ENCODE measurements at places on chromosomes 12 and 14.

- DNase-seq = no peak
Observed at GRCh38 chr12:110791589-110791988, 48.9 kb upstream of the PPP1CC start.

- no peak for DNase-seq
Observed at GRCh38 chr14:52080808-52081755, 12.2 kb upstream of the NID2 start.

DNA sequence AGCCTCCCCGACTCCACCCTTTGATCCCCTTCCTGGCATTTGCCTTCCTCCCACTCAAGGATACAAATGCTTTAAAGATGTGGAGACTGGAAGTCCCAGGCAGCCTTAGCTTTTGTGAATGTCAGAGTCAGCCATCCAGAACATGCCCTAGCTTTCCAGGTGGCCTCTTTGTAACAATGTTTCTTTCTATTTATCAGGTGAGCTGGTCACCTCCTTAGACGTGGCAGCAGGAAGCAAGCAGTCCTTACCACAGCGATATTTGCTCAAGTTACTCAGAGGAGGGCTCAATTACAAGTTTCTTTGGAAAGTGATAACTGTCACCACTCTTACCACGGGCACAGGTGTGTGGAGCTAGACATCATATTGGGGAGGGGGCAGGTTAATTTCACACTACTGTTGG is 4.9 kb downstream of the GALNT6 start:
- DNase-seq = no peak

- no peak for DNase-seq
Observed at GRCh38 chr14:104499784-104500760, 79.5 kb upstream of the C14orf180 start.

DNA sequence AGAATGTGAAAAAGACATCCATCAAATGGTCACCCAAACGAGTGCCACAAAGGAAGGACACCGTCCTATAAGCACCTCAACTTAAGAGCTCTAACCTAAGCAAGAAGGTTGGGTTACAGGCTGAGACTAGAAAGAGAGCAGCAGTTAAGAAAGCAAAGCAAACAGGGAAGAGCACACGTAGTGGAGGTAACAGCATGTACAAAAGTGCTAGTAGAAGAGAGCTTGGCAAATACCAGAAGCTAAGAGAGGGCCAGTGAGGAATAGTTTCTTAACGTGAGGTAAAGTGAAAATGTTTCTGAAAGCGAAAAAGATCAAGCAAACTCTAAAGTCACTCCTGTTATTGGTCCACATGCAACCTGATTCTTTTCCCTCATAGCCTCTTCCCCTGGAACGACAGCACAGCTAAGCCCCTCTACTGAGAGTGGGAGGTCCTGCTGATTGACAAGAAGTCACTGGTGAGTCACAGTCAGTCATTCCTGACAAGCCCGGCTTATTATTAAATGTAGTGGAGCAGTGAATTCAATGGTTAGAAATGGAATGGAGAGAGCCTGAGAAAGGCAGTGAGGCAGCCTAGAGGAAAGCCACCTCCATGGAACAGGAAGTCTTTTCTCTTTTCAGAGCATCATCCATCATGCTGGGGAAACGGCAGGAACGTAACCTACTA is 204.4 kb downstream of the SLC25A21 start:
- no peak for DNase-seq

- DNase-seq = no peak
Observed at GRCh38 chr14:73829526-73830431, 21.9 kb upstream of the PTGR2 start.

DNA sequence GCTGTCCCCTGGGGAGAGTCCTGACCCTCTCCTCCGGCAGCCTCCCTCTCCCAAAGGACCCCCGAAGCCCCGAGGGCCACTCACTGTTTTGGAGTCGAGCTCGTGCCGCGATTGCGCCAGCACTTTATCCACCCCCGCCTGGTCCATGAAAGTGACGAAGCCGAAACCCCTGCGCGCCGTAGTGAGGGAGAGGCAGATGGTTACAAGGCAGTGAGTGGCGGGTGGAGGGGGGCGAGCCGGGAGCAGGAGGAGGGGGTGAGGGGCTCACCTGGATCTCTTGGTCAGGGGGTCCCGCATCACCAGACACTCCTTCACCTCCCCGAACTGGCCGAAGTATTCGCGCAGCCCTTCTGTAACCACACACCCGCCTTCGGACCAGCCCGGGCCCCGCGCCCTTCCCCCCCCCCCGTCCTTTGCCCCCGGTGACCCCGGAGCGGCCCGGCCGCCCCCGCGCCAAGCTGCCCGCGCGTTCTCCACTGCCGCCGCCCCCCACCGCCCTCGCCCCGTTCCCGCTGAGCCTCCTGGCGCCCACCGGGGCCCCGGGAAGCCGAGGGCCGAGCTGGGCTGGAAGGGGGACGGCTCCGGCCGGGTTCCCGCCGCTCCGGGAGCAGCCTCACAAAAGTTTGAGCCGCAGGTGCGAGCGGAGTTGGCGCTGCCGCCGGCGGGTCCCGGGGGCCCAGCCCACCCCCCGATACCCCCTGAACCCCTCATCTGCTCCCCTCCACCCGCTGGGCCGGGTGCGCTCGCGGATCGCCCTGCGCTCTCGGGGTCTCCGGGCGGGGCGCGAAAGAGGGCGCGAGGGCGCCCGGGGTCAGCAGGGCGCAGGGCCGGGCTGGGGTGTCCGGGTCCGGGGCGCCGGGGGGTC is 808 bp downstream of the MSI1 start:
- no peak for DNase-seq

DNA sequence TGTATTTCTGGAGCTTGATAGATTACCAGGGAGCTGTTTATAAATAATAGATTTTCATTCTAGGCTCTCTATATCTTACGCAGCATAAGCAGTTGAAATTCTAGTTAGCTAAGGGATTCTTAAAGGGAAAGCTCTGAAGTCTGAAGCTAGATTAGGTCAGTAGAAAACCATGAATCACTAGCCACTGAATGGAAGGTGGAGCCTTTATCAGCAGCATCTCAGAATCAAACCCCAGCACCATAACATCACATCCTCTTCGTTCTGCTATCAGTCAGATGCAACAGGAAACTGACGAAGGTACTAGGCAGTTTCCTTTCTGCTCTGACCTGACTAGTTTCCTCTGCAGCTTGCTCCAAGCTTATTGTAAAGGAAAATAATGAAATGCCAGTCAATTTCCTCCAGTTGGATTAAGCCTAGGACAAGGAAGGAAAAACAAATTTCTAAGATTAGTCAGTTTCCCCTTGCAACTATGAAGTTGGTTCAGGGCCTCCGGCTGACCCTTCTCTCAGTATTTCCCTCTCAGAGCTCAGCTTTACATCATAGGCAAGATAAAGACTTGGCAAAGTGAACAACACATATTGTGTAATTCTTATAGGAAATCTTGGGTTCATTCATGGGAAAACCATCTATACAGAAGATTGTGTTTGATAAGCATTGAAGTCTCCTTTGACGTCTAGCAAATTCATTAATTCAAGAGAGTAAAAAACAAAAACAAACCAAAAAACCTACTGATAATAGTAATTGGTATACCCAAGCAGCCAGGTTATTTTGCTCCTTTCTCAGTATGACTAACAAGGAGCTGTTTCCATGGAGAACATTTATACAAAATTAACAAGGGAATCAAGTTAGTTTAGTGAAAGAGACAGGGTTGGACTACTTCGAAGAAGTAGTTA is 43.4 kb upstream of the CFAP54 start:
- no peak for DNase-seq

DNA sequence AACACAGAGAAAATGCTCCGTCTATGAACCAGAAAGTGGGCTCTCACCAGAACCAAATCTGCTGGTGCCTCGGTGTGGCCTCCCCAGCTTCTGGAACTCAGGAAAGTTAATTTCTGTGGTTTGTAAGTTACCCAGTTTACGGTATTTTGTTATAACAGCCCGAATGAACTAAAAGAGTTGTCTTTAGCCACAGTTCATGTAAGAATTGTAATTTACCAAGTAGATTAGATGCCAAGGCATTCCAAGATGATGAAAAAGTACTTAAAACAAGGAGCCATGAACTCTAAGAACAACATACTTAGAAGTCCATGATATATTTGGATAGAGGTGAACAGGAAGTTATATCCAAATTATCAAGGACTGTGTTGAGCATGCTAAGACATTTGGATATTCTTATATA is 259.9 kb upstream of the GARIN6 start:
- DNase-seq = no peak

DNA sequence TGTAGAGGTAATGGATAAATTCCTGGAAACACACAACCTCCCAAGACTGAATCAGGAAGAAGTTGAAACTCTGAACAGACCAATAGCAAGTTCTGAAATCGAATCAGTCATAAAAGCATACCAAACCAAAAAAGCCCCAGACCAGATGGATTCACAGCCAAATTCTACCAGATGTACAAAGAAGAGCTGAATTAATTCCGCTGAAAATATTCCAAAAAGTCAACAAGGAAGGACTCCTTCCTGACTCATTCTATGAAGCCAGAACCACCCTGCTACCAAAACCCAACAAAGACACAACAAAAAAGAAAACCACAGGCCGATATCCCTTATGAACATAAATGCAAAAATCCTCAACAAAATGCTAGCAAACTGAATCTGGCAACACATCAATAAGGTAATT is 81.5 kb downstream of the SLC38A4 start:
- no peak for DNase-seq

- no peak for DNase-seq
Observed at GRCh38 chr14:22419620-22420019, 169.4 kb downstream of the DAD1 start.

All from NCI-H1930 (cell line).